Retina (tissue), 1 donor: ENCODE measurements at places on chromosomes 2 and 18.
A peak's percentile ranks its signal among the peaks of the same experiment; 100 is the strongest.

- DNase-seq = no peak
Observed at GRCh38 chr2:128602038-128602698, 283.5 kb upstream of the HS6ST1 start.

DNA sequence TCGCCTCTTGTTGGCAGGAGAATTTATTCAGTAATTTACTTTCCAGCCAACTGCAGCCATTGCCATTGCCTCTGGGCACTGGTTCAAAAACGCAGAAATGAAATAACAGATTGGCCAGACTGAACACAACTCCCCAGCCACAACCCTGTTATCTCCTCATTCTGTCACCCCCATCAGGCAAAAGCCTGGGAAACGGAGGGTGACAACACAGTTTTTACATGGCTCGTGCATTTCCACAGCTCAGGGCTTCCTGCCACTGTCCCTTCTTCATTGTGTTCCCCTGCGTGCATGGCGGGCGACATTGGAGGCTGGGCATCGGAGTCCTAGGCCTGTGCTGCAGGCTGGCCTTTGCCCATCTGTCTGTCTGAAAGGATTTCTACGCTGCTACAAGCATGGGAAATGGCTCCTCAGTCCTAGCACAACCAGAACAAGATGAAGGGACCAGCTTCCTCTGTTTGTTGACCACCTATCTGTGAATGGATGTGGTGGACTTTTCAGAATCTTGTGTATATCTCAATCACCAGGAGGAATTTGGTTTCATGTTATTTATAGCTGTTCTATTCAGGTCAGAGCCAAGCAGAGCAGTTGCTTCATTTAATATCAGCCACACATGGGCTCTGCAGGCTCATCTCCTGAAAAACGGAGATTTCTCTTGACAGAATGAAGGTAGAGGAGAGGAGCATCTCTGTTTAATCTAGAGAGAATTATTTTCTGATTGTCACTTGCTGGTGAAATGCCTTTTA is 107.0 kb downstream of the MGAT5 start:
- peak; percentile 25 for DNase-seq

DNA sequence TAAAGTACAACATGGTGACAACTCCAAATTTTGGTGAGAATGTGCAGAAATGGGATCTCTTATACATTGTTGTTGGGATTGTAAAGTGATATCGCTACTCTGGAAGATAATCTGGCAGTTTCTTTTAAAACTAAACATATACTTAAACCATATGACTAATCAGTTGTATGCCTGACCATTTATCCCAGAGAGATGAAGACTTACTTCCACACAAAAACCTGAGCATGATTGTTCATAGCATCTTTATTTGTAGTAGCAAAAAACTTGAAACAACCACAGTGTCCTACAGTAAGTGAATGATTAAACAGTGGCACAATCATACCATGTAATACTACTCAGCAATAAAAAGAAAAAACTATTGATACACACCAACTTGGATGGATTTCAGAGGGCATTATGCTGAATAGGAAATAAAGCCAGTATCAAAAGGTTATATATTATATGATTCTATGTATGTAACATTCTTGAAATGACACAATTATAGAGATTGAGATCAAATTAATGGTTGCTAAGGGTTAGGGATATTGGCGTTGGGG is 47.3 kb downstream of the EPB41L5 start:
- no peak for DNase-seq

GRCh38 chr18:12421732-12422131 is 14.0 kb downstream of the PRELID3A start:
- DNase-seq = no peak

GRCh38 chr2:117943013-117943672 is 70.7 kb downstream of the CCDC93 start:
- no peak for DNase-seq
